ENCODE measurements at places on chromosomes 4 and X.

DNA sequence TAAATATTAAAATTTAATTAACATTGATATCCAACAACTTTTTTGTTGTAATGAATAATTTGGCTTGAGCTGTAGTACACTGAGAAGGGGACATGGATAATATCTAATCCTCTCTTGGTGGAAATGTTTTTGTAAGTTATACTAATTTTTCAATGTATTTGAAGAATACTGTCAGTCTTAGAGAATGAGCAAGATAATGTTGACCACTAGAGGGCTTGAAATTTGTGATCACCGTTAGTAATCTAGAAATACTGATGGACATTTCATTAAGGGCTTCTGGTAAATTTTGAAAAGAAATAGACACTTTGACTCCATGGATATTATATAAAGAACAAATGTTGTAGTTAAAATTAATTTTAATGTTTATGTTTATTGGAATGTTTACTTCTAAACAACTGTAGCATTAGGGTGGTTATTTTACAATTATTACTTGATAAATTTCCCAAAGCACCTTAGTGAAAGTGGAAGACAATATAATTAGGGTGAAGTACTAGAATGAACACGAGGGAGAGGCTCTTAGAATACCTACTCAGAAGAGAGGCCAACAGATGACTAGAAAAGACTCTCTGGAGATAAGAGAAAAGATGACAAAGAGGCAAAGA is 20.0 kb upstream of the CAMK2D start:
- DNase-seq = peak; percentile 66

GRCh38 chr4:13470379-13470778 is 13.8 kb downstream of the RAB28 start:
- DNase-seq = no peak

DNA sequence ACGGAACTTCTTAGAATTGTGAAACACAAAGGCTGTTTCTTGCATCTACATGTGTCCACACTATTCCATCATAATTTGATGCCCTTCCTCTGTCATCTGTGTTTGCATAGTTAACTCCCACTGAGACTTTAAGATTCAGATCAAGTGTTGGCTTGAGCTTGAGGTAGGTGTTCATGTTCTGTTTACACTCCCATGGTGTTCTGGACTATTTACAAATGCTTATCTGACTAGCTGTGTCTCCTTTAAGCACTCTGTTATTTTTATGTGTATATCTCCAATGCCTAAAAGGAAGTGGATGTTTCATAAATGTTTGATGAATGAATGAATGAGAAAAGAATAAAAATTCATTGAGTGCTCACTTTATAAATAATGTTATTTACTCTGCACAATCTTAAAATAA is 622.7 kb downstream of the RAB28 start:
- DNase-seq = no peak

GRCh38 chr4:8198906-8199593 is at the start of gene SH3TC1:
TSS of gene SH3TC1 (plus strand) at chr4:8199290. CDS start at chr4:8205195, 5,905 bp downstream.
- DNase-seq = peak; percentile 84

DNA sequence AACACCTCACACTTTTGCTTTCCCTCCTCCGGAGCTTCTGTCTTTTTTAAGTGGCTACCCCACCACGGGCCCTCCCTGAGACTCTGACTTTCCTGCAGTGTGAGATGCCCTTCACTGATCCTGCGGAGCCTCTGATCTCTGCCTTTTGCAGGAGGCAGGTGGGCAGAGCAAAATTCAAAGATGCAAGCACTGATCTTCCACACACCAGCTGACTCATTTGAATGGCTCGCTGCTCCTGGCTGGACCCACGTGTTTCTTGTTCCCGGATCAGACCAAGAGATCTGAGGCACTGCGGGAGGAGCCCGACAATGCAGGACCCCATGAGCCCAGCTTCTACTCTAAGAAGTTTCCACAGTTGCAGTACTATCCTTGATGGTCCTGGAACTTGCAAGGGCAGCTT is 1607.9 kb upstream of the TENM3 start:
- no peak for DNase-seq

GRCh38 chr4:158778156-158778711 is 9.4 kb downstream of the FNIP2 start:
- peak; percentile 43 for DNase-seq

- no peak for DNase-seq
Observed at GRCh38 chr4:158793021-158793420, 24.2 kb downstream of the FNIP2 start.

GRCh38 chr4:38805530-38806145 is 1.0 kb upstream of the TLR1 start:
- DNase-seq = peak; percentile 74

- DNase-seq = no peak
Observed at GRCh38 chr4:10007793-10008608, 13.3 kb downstream of the SLC2A9 start.

GRCh38 chr4:75781305-75781704 is 56.9 kb downstream of the USO1 start:
- DNase-seq = no peak

DNA sequence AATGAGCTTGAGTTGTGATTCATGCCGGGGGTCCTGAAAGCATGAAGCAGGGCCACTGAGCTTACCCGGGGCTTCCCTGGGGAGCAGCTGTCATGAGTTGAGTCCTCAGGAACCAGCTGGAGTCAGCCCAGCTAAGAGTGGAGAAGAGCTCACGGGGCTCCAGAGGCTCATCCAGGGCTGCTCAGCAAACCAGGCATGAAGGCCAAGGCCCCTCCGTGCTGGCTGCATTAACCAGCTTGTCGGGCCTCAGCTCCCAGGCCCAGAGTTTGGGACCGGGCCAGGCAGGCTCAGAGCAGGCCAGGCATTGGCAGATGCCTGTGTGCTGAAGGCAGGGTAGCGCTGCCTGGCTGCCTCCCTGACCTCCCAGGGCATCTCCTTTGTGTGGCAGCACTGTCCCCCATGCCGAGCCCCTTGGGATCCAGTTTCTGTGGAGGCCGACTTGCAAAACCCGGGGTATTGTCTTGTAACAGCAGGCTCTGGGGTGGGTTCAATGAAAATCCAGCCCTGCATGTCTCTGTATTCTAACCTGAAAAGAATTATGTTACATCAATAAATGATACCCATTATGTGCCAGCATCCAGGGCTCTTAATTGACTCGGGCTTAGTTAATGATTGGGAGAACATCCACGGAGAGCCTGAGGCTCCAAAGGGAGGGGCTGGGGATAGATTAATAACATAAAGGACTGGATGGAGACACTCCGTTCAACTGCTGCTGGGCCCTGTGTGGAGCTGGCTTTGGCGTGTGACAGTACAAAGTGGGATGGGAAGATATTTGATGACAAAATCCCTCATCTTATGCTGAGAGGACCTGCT is 68.0 kb upstream of the MSX1 start:
- no peak for DNase-seq

GRCh38 chr4:101309925-101310324 is 37.4 kb downstream of the PPP3CA start:
- DNase-seq = no peak

DNA sequence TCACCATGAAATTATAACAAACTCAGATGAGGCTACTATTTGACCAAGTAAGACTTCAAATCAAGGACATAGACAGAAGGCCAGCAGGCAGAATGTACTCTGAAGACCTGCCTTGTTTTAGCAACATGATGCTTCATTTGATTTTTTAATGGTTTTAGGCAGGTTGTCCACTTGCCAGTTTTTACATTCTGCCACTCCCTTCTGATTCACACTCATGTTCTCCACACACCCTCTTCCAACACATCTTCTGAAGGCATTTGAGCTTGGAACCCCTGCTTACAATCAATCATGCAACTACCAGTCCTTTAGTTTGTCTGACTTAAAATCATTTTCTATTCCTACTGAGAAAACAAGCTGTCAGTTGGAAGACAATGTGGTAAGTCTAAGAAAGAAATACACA is 114.9 kb upstream of the SMIM31 start:
- DNase-seq = no peak

DNA sequence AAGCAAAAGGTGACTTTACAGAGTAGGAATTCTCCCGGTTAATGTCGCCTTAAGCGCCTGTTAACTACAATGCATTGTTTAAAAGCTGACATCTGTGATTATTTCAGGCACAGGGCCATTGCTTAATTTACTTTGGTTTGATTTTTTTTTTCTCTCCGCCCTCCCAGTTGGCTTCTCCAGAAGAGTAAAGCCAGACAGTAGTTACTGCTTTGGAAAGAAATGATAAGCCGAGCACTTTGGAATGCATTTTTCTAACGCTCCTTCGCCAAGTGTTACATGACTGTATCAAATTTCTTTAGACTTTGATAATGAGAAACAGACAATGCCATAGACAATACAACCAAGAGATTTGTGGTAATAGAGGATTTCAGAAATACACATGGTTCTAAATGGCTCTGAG is 383.0 kb upstream of the TENM3 start:
- DNase-seq = no peak

DNA sequence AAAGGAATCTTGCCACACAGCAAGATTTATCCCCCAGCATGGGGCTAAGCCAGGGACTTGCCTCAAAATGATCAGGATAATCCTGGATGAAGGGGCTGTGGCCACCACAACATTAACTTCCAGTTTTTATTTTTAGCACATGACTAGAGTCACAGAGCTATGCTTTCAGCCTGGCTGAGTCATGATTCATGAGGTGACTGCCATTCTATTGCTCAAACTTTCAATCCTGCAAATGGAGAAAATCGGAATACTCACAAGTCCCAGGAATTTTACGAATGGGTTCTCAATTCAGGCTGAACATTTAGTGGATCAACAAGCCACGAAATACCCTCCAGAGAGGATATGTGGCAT is 70.7 kb upstream of the HPGD start:
- DNase-seq = peak; percentile 23

DNA sequence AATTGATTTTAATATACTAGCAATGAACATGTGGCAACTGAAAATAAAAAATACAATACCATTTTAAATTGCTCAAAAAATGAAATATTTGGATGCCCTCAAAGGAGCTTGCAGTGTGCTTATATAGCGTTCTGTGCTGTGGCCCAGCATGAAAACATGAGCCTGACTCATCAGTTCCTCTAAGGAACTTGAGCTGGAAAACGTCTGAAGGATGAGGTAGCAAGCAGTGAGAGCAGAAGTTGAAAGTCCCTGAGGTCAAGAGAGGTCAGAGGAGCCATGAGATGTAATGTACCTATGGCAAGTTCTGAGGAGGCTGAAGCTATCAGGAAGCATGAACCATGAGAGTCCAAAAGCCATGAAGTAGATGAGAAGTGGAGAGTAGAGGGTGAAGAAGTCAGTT is 59.7 kb downstream of the HMGB3 start:
- no peak for DNase-seq

DNA sequence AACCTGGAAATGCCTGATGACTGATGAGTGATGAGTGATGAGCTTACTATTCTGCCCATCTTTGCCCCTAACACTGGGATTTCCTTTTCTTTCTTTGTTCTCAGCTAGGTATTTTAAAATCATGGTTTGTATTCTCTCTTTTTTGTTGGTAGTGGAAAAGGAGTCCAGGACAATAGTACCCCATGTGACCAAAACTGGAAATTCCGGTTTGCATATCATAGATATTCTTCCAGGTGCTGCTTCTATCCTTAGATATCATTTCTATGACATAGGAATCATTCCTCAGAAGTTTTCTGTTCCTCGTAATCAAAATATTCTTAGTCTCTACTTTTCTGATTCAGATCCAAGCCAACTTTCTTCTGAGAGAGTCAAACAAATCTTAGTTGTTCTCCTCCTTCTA is 320.5 kb upstream of the TET2 start:
- no peak for DNase-seq

GRCh38 chr4:54793856-54794422 is 136.2 kb downstream of the KIT start:
- DNase-seq = no peak

DNA sequence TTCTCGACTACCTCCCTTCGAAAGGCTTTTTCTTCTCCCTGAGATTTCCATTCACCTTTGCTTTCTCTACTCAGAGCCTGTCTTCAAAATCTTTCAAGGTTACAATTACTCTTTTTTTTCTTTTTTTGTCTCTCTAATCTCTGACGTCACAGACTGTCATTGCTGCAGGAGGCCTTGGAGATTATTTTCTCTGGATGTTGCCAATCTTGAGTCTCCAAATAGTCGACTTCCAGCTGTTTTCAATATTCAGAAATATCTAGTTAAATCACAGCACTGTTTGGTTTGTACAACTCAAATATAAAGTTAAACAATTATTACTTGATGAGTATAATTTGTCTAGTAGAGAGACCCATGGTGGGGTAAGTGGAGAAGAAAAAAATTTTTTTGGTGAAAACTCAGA is 359.0 kb upstream of the BOD1L1 start:
- DNase-seq = no peak

DNA sequence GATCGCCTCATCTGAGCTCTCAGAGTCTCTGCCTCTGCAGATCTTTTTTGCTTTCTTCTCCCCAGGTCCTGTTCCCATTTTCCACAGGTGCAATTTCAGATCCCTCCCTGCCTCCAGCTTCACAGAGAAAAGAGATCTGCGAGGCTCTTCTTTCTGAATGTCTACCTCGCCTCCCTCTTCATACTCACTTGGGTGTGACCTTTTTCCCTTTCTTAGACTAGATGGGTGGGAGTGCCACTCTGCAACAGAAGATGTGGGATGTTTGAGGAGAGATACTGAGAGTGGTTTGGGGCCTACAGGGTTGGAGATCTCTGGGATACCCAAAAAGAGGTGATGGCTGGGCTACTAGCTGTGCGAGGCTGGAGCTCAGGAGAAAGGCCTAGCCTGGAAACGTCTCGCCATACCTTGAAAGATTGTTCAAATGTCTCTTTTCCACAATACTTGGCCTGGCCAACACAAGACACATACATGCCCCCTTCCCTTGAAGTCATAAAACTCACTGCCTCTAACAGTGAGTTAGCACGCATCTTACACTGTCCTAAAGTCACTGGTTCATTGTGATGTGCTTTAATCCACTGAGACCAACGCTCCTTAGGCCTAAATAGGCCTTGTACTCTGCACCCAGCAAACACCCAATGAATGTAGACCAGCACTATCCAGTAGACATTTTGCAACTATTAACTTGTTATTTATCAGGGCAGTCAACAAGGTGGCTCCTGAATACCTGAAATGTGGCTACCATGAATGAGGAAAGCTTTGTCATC is 33.6 kb downstream of the IRF2 start:
- peak; percentile 35 for DNase-seq

GRCh38 chr4:7947927-7948326 is 8.3 kb upstream of the AFAP1 start:
- peak; percentile 19 for DNase-seq

DNA sequence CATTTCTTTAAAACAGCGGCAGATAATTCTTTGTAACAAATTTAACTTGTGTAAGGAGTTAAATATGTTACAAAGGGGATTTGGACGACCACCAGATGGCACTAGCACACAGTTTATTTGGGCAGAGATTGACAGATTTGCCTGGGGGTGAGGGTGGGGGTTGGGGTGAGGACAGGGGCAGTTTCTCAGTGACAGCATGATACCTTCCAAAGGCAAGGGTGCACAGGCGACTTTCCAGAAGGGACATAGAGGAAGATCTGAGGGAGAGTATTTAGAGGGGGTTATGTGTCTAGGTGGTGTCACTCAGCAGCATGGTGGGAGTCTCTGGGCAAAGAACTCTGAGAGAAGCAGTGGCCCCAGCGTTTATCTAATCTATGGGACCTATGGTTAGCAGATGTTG is 9.6 kb upstream of the TMA16 start:
- peak; percentile 85 for DNase-seq

DNA sequence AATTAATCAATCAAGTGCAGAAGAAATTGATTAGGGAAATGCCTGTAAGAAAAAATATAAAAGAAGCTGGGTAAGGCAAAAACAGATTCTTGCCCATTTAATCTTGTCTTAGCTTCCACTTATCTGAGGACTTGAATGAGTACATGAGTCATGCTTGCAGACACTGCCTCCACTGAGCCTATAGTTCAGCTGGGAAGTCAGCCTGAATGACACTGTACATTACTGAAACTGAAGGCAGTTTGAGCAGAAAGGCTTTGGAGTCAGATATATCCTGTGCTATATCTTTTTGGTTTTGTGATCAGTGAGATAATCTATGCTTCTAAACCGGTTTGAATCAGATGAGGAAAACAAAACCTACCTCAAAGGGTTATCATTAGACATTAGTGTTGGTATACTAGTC is 61.3 kb downstream of the NUDT11 start:
- no peak for DNase-seq
